Stimulated activated CD4-positive, alpha-beta T cell treated with anti-CD3 and anti-CD28 coated beads, TNF-alpha, amount 100 ng/mL, for 48 hours (primary cell): ENCODE measurements at places on chromosomes 2 and 18.

DNA sequence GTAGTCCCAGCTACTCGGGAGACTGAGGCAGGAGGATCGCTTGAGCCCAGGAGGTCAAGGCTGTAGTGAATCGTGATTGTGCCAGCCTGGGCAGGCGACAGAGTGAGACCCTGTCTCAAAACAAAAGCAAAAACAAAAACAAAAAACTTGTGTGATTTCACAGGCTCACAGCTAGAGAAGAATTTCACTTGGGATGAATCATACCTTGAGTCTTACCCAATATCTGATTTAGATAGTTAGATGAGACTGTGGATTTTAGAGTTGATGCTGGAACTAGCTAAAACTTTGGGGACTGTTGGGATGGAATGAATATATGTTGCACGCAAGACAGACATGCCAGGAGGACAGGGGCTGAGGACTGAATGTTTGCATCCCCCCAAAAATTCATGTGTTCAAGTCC lies 4.4 kb downstream of the ANKRD29 start:
- no peak for DNase-seq

GRCh38 chr2:128457006-128457604 lies 138.4 kb upstream of the HS6ST1 start:
- no peak for DNase-seq

- DNase-seq, result no peak
Observed at GRCh38 chr2:182646763-182647498, 69.1 kb upstream of the DNAJC10 start.

- DNase-seq, result no peak
Observed at GRCh38 chr18:11165138-11165537, 15.8 kb upstream of the PIEZO2 start.

- no peak for DNase-seq
Observed at GRCh38 chr18:57809190-57809589, 6.1 kb upstream of the ATP8B1 start.

- no peak for DNase-seq
Observed at GRCh38 chr18:24089076-24089475, 49.8 kb upstream of the CABYR start.

DNA sequence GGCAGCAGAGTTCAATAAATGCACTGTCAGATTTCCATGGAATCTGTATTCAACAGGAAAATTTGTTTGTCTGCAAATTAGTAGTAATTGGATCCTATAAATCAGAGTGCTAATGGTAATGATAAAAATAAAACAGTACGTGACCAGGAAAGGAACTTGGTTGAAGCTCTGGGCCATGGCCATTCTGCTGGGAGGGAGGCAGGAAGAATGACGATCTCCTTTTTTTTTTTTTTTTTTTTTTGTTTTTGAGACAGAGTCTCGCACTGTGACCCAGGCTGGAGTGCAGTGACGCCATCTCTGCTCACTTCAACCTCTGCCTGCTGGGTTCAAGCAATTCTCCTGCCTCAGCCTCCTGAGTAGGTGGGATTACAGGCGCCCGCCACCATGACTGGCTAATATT lies 94.8 kb upstream of the SEC11C start:
- no peak for DNase-seq

GRCh38 chr2:230885463-230886130 lies 20.9 kb downstream of the ITM2C start:
- no peak for DNase-seq

DNA sequence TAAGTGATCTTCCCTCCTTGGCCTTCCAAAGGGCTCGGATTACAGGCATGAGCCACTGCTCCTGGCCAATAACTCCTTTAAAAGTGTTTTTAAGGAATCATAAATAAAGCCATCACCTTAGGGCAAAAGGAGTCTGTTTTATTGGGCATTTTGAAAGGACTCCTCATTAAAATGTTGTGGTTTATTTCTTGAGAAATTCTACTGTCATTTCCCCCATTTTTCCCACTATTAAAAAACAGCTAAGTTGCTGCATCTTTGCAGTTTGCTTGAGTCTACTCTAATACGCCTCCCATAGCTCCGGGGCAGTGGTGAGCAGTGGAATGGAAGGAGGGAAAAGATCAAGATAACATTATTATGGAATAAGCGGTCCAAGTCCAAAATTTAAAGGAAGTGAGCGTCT lies 293.2 kb downstream of the PIEZO2 start:
- no peak for DNase-seq

DNA sequence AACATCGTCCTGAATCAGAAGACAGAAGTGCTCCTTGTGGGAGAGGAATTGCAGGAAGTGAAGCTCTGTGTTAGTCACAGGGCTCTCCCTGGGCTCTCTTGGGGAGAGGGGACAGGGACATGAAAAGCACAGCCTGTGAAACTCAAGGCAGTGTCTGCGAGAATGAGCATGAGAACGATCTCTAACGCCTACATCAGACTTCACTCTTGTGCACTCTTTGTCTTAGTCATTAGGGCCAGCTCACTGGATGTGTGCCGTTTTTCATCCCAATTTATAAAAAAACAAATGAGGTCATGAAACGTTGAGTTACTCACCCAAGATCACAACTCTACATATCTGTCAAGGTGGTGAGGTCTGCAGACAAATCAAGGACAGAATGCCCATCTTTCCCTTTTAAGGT lies 27.0 kb upstream of the TWIST2 start:
- no peak for DNase-seq

DNA sequence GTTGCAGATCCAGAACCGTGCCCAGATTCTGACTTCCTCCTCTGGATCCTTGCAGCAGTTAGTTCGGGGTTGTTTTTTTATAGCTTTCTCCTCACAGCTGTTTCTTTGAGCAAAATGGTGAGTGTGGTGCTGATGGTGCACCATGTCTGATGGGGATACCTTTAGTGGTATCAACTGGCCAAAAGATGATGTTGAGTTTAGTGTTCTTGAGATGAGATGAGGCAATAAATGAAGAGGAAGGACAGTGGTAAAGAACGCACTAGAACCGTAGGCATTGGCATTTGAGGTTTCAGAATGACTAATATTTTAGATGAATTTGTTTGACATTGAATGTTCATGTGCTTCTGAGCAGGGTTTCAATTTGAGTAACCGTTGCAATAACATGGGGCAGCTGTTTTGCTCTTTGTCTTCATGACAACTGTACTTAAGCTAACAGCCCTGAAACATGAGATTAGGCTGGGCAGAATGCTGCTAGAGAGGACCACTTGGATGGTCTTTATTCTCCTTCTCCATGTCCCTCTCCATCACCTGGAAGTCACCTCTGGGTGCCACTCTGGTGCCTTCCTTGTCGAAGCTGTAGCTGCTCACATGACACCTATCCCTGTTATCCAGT lies 3.9 kb downstream of the CTLA4 start:
- no peak for DNase-seq
